ENCODE measurements at places on chromosomes 7 and 10.

- DNase-seq: no peak
Observed at GRCh38 chr10:59830601-59831259, 75.6 kb downstream of the CCDC6 start.

GRCh38 chr10:86941991-86942421 is 15.4 kb downstream of the MMRN2 start:
- DNase-seq: no peak

DNA sequence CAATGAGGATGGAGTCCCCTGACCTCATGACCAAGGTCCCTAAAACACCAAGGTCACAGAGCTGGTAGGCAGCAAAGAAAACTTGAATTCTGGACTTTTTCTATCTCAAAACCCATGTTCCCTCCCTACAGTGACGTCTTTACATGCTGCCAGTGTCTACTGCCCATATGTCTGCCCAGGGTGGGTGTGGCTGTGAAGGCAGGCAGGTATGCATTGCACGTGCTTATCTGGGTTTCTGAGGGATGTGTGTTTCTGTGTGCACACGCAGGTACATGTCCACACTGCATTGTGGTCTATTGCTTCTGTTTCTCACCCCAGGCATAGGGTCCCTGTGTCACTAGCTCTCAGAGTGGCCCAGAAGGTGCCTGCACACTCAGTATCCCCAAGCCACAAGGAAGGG is 13.5 kb downstream of the ATP6V1F start:
- no peak for DNase-seq

GRCh38 chr7:15753887-15754579 is 67.5 kb upstream of the MEOX2 start:
- no peak for DNase-seq

GRCh38 chr10:101071267-101071884 is 9.6 kb downstream of the KAZALD1 start:
- no peak for DNase-seq

GRCh38 chr10:50439187-50439586 is 184.6 kb downstream of the SGMS1 start:
- DNase-seq: no peak

DNA sequence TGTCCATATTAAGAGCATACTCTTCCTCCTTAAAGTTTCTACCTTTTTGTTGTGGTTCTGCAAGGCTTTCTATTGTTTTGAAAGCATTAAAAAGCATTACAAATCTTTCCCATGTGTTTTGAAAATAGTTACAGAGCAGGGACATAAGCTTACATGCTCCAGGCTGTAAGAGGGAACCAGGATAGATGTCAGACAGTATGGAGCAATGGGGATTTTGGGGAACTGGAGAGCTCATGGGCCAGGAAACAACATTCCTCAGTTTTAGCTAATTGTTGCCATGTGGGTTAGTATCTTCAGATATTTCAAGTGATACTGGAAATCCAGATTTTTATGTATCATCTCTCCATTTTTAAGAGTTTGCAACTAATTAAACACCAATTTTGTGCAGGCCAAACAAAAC is 3.5 kb downstream of the MDFIC start:
- DNase-seq: no peak

DNA sequence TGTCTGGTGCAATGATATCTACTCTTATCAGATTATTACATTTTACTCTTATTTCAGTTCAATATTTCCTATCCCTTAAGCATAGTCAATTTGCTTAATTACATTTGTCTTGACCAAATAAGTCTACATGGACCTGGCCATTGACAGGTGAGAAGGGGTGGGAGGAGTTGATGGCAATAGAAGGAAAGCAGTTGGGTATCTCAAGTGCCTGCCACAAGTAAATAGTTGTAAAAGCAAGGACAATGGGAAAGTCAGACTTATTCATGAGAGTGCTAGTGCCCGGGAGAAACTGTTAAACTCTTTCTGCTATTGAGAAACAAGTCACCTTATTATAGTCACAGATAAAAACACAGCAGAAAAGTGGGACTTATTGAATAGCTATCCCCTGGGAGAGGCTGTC is 32.4 kb upstream of the HGF start:
- no peak for DNase-seq

DNA sequence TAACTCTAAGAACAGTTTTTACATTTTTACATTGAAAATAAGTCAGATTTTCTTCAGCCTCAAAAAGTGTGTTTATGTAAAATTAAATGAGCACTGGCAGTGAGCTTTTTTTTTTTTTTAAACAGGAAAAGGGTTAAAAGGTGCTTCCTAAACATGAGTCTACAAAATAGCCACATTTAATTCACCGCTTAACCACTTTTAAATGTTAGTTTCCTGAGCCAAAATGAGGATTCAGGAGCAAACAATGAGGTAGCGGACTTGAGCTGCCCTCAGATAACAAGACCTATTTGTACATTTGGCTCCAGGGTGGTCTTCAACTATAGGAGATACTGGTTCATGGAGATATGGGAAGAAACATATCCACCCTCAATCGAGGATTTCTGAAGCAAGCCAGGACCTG is 22.8 kb downstream of the AKR1C3 start:
- DNase-seq: no peak

DNA sequence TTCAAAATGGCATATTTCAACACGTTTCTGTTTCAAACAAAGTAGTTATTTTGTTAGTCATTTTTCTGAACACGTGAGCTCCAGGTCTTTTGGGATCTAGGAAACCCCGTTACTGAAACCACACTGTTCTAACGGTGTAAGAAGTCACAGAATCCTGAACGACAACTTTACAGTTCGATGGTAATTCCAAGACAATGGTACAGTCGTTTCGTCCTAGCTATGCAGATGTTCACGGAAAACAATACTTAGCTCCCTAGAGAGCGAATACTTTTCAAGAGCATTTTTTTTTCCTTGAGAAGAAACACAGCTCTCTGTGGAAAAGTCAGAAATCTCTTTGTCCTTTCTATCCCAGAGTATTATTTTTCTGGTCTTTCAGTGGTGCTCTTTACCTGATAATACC is 254.1 kb downstream of the ADARB2 start:
- no peak for DNase-seq

GRCh38 chr7:1938788-1939433 is 268.8 kb downstream of the ELFN1 start:
- no peak for DNase-seq
